Activated naive CD4-positive, alpha-beta T cell treated with anti-CD3 and anti-CD28 coated beads, Interleukin-2, amount 50 U/mL, for 72 hours (primary cell): ENCODE measurements at places on chromosomes 11 and 22.

- no peak for DNase-seq
Measured at GRCh38 chr11:73139476-73140198, 2.5 kb downstream of the FCHSD2 start.

DNA sequence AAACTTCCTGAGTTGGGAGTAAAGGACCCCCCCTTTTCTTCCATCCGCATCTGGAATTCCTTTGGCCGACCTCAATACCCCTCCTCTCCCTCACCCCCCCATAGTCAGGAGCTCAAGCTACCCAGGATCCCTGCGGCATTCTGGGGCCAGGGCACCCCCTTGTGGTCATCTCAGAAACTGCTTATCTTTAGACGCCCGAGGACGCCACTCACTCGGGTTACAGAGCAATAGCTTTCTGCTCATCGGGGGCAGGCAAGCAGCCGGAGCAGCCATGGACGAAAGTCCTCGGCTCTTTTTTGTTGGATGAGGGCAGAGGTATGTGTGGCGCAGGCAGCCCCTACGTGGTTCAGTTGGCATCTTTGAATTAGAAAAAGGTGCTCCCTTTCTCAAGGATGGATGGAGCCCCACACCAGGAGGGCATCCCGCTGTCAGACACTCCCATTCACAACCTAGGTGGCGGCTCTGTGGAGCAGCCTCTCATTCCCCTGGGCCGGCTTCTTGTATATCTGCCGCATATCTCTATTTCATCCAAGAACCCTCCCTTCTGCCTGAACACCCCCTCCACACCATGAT, 2.3 kb downstream of the C1QTNF5 start:
- no peak for DNase-seq

DNA sequence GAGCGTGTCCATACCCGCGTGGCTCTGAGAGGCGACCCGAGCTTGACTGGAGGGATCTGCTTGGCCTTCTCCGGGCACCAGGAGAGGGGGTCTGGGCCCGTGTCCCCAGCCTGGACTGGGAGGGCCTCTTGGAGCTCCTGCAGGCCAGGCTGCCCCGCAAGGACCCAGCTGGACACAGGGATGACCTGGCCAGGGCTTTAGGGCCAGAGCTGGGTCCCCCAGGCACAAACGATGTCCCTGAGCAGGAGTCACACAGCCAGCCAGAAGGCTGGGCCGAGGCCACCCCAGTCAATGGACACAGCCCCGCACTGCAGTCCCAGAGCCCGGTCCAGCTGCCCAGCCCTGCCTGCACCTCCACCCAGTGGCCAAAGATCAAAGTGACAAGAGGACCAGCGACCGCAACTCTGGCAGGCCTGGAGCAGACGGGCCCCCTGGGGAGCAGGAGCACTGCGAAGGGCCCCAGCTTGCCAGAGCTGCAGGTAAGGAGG, 38.2 kb downstream of the TRIOBP start:
- no peak for DNase-seq

GRCh38 chr11:69615545-69616278, 25.2 kb upstream of the CCND1 start:
- no peak for DNase-seq

- no peak for DNase-seq
Measured at GRCh38 chr11:65148657-65149056, 14.3 kb upstream of the SYVN1 start.

GRCh38 chr11:130668751-130669150, 220.3 kb downstream of the ADAMTS15 start:
- no peak for DNase-seq

- no peak for DNase-seq
Measured at GRCh38 chr11:4049006-4049405, 45.6 kb upstream of the RRM1 start.

GRCh38 chr11:11972730-11973341, 35.6 kb downstream of the DKK3 start:
- DNase-seq: no peak

GRCh38 chr11:105456950-105457349, 152.9 kb upstream of the GRIA4 start:
- DNase-seq: no peak
